A549 treated with GW870086 at 1 μM for 4 hours (cell line): ENCODE measurements at places on chromosomes 16 and 17. TPM values are rescaled to one million over a fixed set of nuclear protein-coding genes. Genes with fewer than 3 reads are reported as not detected.

GAS2L2 gene
- total RNA-seq, result 0.07 to 0.12 TPM (median 0.09 TPM) in 3 of 5 replicates, not detected in the others

COA3 gene
- total RNA-seq, result 125 to 149 TPM (median 135 TPM) in 5 replicates

C17orf107 gene
- total RNA-seq, result 0.18 to 0.49 TPM (median 0.34 TPM) in 5 replicates

ARHGDIA gene
- total RNA-seq, result 558 to 703 TPM (median 590 TPM) in 5 replicates

SCO1 gene
- 51.6 to 62.7 TPM (median 58.4 TPM) in 5 replicates for total RNA-seq

AATF gene
- total RNA-seq, result 108 to 124 TPM (median 114 TPM) in 5 replicates

PALB2 gene
- total RNA-seq, result 9.4 to 12.4 TPM (median 10.5 TPM) in 5 replicates

HNF1B gene
- 19.9 to 25.3 TPM (median 23.7 TPM) in 5 replicates for total RNA-seq

ACSM3 gene
- 3.1 to 4.5 TPM (median 3.5 TPM) in 5 replicates for total RNA-seq

ATAD5 gene
- total RNA-seq, result 3.0 to 4.8 TPM (median 4.3 TPM) in 5 replicates

ACSM2B gene
- not detected in 5 replicates for total RNA-seq

SEC14L5 gene
- total RNA-seq, result 0.03 to 0.09 TPM (median 0.05 TPM) in 3 of 5 replicates, not detected in the others

UTS2R gene
- not detected in 5 replicates for total RNA-seq

ZP2 gene
- total RNA-seq, result not detected in 5 replicates

TIMM22 gene
- 27.2 to 31.9 TPM (median 28.8 TPM) in 5 replicates for total RNA-seq

CCL23 gene
- not detected in 5 replicates for total RNA-seq

LSM12 gene
- 48.4 to 53.4 TPM (median 53.0 TPM) in 5 replicates for total RNA-seq

KRT24 gene
- total RNA-seq, result not detected in 5 replicates

SMIM36 gene
- total RNA-seq, result not detected in 5 replicates

TERB1 gene
- total RNA-seq, result not detected in 5 replicates

NPIPA8 gene
- total RNA-seq, result 0.55 to 1.8 TPM (median 1.0 TPM) in 5 replicates

SLC22A31 gene
- total RNA-seq, result 1.1 to 1.9 TPM (median 1.3 TPM) in 5 replicates

KRTAP4-4 gene
- not detected in 5 replicates for total RNA-seq

PHOSPHO1 gene
- total RNA-seq, result 0.22 to 0.79 TPM (median 0.52 TPM) in 5 replicates

KRT33B gene
- not detected in 5 replicates for total RNA-seq

CAPNS2 gene
- not detected in 5 replicates for total RNA-seq

GCSH gene
- total RNA-seq, result 51.5 to 67.4 TPM (median 61.9 TPM) in 5 replicates

HYDIN gene
- 0.20 to 0.61 TPM (median 0.31 TPM) in 5 replicates for total RNA-seq

B9D1 gene
- total RNA-seq, result 45.2 to 52.2 TPM (median 49.0 TPM) in 5 replicates

RFNG gene
- 16.1 to 25.0 TPM (median 23.9 TPM) in 5 replicates for total RNA-seq

STH gene
- total RNA-seq, result not detected in 5 replicates

YBX2 gene
- 0.22 to 0.91 TPM (median 0.52 TPM) in 5 replicates for total RNA-seq

KIF2B gene
- not detected in 5 replicates for total RNA-seq

ZNF385C gene
- 0.14 to 0.32 TPM (median 0.27 TPM) in 4 of 5 replicates, not detected in the other for total RNA-seq

CDRT15 gene
- total RNA-seq, result not detected in 5 replicates

SULT1A2 gene
- total RNA-seq, result 0.15 to 0.18 TPM (median 0.16 TPM) in 3 of 5 replicates, not detected in the others

KRT9 gene
- not detected in 5 replicates for total RNA-seq

CEMP1 gene
- total RNA-seq, result 0.12 TPM in 1 of 5 replicates, not detected in the others

AIPL1 gene
- total RNA-seq, result 0.05 TPM in 1 of 5 replicates, not detected in the others

ABI3 gene
- total RNA-seq, result not detected in 5 replicates

GNGT2 gene
- 0.58 to 1.1 TPM (median 0.87 TPM) in 5 replicates for total RNA-seq

EMC8 gene
- total RNA-seq, result 55.0 to 76.6 TPM (median 73.0 TPM) in 5 replicates

CLEC18A gene
- total RNA-seq, result 0.11 to 0.25 TPM (median 0.20 TPM) in 5 replicates

SCIMP gene
- not detected in 5 replicates for total RNA-seq

CEP112 gene
- 4.5 to 6.0 TPM (median 5.4 TPM) in 5 replicates for total RNA-seq

TMEM100 gene
- total RNA-seq, result not detected in 5 replicates

CEP295NL gene
- 0.15 to 0.57 TPM (median 0.34 TPM) in 5 replicates for total RNA-seq

EEF2KMT gene
- total RNA-seq, result 22.0 to 29.2 TPM (median 27.2 TPM) in 5 replicates

SHBG gene
- total RNA-seq, result 0.29 to 1.1 TPM (median 0.42 TPM) in 5 replicates

TPSD1 gene
- 0.15 TPM in 1 of 5 replicates, not detected in the others for total RNA-seq
